SK-N-DZ (cell line): ENCODE measurements at places on chromosomes 2 and 18.

DNA sequence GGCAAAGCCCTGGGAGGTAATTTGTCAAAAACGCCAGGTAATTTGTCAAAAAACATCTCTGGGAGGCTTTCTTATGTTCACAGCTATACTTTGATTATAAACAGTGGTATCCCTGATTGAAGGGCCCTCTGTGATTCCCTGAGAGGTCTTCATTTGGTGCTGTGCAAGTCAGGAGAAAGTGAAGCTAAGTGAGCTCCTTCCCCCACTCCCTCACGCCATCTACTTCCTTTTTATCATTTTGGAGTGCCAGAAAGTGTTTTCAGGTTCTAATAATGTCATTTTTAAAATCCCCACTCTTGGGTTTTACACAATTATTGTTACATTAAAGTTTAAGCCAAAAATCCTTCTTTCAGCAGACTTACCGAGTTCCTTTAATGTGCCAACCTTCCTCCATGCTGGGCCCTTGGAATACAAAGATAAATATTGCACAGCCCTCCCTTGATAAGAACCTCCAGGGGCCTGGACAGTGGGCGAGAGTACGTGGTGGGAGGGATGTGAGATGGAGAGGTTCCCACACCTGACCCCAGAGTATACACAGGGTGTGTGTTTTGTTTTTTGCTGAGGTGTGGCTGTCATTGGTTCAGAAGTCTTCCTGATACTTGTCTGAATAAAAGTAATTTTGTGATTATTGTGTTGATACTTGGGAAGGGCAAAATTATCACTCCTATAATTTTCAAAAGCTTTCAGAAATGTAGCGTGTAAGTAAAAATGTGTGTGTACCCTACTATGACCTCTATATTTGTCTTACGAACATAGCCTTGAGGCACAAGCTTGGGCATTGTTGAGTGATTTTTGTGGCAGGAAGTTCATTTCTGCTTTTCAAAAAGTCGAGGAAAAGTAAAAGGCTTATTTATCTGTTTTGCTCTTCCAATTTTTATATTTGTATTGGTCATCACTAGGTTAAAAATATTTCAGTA, 8.2 kb downstream of the MAPRE2 start:
- DNase-seq = no peak

GRCh38 chr2:134216152-134216829, 37.6 kb upstream of the MGAT5 start:
- no peak for DNase-seq

DNA sequence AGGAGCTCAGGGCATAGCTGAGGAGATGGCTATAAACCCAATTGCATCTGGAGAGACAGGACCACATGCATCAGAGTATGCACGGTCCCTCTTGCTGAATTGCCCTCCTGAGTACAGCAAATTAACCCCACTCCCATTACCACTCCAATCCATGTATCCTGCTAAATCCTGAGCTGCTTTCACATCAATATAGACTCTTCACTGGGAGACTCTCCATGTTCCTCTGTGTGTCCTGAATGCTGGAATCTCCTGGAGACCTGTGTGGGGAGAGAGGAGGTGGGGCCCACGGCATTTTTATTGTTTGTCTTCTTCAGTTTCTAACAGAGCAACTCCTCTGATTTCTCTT, 41.6 kb downstream of the THNSL2 start:
- DNase-seq = no peak

DNA sequence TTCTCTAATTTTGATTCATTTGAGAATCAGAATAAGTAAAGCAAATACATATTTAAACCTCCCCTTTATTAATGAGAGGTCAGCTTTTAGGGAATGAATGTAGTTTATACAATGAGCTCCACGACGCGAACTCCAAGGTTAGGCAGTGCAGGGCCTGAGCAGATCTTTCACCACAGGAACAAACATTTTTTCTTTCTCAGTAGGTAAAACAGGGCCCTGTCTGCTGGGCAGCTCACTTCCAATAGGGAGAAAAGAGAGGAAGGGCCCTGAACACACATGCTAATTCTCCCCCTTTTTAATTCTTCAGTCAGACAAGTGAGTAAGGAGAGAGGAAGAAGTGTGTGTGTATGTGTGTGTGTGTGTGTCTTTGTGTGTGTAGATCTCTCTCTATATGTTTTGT, 682.4 kb upstream of the TMEFF2 start:
- DNase-seq = no peak

- DNase-seq = no peak
Measured at GRCh38 chr18:57784034-57784800, 18.9 kb downstream of the ATP8B1 start.

GRCh38 chr2:9380702-9381628, 42.4 kb downstream of the ITGB1BP1 start:
- no peak for DNase-seq

DNA sequence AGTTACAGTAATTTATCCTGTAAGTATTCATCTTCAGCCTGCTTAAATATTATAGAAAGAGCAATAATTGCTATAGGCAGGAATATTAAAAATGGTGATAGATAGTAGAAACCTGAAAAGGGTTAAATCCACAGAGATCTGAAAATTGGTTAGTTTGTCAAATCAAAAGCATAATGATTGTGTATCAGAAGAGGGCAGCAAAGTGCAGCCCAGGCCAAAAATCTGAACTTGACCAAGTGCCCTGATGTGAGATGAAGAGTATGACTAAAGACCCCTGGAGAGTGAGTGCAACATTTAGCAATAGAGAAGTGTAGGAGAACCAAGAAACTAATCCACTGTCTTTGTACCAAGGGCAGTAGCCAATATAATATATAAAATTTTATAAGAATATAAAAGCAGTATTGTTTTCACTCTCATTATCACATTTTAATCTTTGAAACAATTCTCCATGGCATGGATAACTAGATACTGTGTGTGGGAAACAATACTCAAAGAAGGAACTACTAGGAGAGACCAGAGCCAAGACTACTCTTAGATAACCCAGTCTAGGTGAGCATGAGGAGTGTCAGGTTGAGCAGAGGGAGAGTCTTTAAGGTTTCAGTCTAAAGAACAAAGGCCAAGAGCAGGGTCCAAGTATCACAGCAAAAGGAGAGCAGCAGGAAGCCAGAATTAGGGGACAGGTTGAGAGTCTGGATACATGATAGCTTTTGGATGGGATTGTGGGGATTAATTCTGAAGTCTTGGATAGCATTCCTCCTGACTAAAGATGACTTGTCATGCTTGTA, 148.7 kb downstream of the CALCRL start:
- DNase-seq = no peak

DNA sequence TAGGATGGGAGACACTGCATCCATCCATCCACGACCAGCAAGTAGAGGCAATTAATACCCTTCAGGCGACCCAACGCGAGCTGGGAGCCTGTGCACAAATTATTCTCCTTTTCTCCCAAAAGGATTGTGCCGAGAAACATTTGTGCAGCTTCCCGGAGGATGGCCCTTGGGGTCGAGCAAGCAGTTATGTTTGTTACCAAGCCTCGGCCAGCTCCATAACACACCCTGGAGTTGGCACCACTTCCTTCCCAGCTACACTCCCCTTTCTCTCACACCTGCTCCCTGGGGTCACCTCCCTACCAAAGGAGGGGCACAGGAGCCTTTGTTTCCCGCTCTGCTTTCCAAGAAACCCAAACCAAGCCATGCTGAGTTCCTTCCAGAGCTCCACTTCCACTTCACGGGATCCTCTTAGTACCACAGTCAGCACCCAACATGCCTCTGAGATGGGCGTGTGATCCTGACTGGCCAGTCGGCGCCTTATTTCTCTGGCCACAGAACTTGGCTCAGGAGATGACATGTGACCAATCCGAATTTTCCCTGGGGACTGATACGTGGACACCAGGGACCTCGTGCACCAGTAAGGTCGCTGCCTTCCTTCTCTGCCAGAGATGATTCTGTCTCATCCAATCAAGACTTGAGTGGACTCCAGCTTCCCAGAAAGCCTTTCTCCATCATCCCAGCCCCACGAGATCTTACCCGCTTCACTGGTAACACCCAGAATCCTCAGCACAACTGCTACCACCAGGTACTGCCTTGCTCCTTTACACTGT, 28.5 kb downstream of the GPR55 start:
- DNase-seq = no peak

GRCh38 chr2:62300925-62301324, 105.0 kb downstream of the B3GNT2 start:
- DNase-seq = no peak

GRCh38 chr2:166173263-166173662, 45.4 kb upstream of the SCN1A start:
- no peak for DNase-seq

GRCh38 chr2:56680971-56681631, 497.3 kb downstream of the CCDC85A start:
- no peak for DNase-seq

- no peak for DNase-seq
Measured at GRCh38 chr2:125591954-125592353, 1064.0 kb upstream of the GYPC start.

DNA sequence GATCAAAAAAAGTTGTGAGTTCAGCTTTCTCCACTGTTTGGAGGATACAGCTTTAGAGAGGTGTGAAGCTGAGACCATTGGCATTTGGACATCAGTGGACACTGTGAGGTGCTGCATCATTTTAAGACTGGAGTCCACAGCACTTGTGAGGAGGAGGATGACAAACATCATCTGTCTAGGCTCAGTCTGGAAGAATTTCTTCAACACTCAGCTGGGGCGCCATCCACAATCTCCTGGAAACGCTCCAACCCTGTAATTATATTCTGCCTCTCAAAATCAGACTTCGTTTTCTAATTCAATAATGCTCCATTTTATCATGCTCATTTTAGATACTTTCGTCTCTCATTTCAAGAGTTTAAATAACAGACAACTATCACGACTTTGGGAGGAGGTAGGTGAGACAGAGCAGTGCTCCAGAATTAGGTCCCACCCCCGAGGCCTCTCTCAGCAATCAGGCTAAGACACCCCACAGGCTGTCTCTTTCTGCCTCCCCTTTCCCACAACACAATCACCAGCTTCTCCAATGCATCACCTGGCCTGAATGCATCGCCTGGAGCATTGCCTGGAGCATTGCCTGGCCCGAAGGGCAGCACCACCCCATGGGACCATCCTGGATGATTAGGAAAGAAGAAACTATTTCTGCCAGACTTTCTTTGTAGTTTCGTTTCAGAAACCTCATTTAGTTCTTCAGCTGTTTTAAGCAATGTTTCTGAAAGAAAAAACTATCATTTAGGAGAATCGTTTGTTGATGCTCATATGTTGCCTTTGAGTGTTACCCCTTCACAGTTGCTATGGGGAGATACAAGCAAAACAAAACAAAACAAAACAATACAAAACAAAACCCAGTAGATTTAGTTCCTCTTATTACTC, 37.0 kb upstream of the DPP10 start:
- no peak for DNase-seq

DNA sequence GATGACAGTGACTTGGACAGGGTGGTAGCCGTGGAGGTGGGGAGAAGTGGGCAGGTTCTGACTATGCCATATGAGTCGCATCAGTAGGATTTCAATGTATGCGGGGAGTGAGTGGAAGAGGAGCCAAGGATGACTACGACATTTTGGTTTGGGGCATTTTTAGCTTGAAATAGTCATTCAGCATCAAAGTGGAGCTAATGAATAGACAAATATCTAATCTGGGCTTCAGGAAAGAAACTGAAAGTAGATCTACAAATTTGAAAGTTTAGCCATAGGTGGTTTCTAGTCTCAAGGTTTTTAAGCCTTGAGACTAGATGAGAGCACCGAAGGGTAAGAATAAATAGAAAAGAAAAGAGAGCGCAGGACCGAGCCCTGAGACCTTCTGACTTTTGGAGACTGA, 58.3 kb downstream of the FEZ2 start:
- no peak for DNase-seq

GRCh38 chr2:36597003-36597531, 901 bp downstream of the FEZ2 start:
- DNase-seq = no peak

DNA sequence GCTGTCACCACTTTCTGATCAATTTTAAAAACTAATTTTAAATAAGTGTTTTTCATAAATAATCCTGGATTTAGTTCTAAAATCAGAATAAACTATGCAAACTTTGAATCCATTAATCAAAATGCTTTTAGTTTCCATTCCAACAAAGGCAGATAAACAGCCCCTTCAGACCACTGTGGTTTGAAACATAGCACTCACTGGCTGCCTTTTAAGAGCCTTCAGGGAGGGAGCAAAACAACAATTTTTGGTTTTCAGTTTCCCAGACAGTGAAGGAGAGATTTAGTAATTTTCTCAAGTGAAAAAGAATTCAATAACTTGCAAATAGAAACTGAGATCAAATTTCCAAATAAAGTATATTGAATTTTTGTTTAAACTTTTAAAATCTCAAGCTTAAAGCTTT, 46.1 kb downstream of the CDK15 start:
- no peak for DNase-seq
